ENCODE measurements at places on chromosomes 2 and 18. TPM values are rescaled to one million over a fixed set of nuclear protein-coding genes. Genes with fewer than 3 reads are reported as not detected.

The ZFP36L2 gene
- 109 TPM for total RNA-seq

The NIF3L1 gene
- total RNA-seq, result 65.1 TPM

The SUMO1 gene
- 232 TPM for total RNA-seq

The NGEF gene
- total RNA-seq, result 3.2 TPM

The ABCG8 gene
- not detected for total RNA-seq

The POTEC gene
- total RNA-seq, result 0.07 TPM

The CREG2 gene
- total RNA-seq, result 2.2 TPM

The TIMM21 gene
- 46.3 TPM for total RNA-seq

The OR6B2 gene
- not detected for total RNA-seq

GRCh38 chr18:77065221-77065981 is 67.2 kb downstream of the MBP start:
- DNase-seq, result no peak

- DNase-seq, result no peak
Observed at GRCh38 chr2:47890711-47891368, 15.5 kb downstream of the FBXO11 start.

DNA sequence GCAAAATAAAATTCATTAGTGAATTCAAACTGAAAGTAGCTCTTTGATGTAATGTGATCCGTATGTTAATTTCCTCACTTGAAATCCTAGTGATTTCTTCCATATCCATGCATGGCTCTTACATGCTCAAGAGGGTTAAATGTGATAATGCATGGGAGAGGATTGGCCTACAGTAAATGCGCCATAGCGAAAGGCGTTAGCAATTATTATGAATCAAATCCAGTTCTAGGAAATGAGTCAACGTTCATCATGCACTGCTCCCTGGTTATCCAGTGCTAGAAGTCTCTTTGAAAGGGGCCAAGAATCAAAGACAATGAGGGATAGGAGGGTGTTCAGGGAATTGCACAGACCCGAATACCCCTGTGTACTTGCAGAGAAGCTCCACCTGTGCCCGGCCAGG is 101.4 kb upstream of the RASGRP3 start:
- no peak for DNase-seq

DNA sequence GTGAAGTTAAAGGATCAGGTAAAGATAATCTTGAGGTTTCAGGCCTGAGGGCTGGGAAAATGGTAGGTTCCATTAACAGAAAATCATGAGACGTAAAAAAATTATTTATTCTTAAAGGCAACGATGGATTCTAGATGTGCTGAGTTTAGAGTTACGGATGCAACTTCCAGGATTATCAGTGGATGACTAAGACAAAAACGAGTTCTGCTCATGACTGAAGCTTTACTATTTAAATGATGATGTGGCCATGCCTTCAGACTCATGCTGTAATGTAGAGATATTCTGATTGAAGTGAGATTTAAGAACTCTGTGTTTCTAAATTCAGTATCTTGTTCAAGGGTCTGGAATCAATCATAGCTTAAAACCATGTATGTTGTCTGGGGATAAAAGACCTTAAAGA is 5.0 kb downstream of the TMEM237 start:
- no peak for DNase-seq

- no peak for DNase-seq
Observed at GRCh38 chr2:19611491-19612332, 253.3 kb upstream of the OSR1 start.

GRCh38 chr2:217047209-217047608 is 187.3 kb upstream of the TNP1 start:
- DNase-seq, result no peak

GRCh38 chr2:118815731-118816130 is 31.7 kb downstream of the EN1 start:
- no peak for DNase-seq

DNA sequence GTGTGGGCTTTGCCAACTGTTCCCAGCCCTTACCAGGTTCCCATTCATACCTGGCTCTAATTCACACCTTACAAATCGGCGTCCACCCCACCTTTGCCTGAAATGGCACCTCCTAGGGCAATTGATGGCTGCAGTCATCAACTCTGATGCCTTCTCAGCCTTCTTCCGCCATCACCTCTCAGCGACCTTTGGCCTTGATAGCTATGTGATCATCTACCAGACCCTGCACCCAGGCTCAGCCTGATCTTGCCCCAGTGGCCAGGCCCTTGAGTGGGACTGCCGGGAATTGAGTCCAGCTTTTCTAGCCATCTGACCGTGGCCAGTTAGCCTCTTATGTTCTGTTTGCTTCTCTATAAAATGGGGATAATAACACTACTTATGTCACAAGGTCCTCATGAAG is 32.5 kb downstream of the PSD4 start:
- no peak for DNase-seq

DNA sequence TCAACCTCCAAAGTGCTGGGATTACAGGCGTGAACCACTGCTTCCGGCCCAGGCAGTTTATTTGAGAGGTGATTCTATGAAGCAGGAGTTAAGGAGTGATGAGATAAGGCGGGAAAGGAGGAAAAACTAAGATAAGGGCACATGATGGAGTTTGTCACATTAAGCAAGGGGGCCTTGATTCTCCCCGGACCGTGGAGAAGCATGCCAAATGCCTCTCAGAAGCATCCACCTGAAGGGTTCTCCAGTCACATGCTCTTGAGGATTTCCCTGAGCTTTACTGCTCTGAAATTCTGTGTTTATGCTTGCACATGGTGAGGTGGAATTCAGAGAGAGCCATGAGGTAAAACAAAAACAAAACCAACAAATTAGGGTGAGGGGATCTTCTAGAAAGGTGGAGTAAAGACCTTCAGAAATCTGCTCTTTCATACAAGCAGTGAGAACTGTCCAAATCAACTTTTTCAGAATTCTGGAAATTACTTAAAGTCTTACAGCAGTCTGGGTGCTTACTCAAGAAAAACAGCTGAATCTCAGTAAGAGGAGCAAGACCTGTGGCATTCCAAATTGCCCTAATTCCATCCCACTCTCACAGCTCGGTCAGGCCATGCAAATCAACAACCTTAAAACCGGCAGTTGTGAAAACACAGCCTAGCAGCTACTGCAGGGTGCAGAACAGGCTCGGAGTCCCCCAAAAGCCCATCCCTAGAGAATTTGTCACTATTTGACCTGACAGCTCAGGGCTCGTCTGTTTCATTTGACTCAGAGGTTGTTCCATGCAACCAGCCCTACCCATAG is 69.1 kb upstream of the CTLA4 start:
- DNase-seq, result no peak

GRCh38 chr18:46167971-46168370 is 63.8 kb downstream of the HAUS1 start:
- DNase-seq, result no peak

- no peak for DNase-seq
Observed at GRCh38 chr2:200300638-200301314, 5.7 kb upstream of the SPATS2L start.

All from H1 (cell line).